ENCODE measurements at places on chromosomes 6 and 20.

GRCh38 chr20:46973766-46974165 lies 79.1 kb downstream of the EYA2 start:
- DNase-seq, result no peak

- no peak for DNase-seq
Observed at GRCh38 chr6:118333772-118334171, 214.3 kb upstream of the PLN start.

DNA sequence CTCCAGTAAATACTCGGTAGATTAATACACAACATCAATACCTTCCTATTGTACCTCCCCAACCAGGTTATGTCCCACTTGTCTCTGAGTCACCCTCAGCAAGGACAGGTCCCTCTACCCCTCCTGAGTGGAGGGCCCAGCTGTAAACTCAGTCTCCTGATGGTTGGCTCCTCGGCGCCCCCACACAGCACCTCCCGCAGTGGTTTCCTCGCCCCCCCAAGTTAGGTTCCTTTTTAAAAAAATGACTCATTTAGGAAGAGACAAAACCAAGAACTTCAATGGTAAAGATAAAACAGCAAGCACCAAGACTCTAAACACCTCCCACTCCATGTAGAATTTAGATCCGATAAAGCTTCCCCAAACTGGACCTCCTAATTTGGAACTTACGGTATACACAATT lies 83.5 kb downstream of the TRERF1 start:
- no peak for DNase-seq

DNA sequence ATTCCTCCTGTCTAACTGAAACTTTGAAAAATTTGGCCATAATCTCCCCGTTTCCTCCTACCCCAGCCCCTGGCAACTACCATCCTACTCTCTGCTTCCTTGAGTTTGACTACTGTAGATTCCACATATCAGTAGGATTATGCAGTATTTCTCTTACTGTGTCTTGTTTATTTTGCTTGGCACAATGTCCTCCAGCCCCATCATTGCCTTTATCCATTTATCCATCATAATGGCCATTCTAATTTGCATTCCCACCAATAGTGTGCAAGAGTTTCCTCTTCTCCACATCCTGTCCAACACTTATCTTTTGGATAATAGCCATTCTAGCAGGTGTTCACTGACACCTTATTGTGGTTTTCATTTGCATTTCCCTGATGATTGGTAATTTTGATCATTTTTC lies 202.3 kb downstream of the THBS2 start:
- no peak for DNase-seq

DNA sequence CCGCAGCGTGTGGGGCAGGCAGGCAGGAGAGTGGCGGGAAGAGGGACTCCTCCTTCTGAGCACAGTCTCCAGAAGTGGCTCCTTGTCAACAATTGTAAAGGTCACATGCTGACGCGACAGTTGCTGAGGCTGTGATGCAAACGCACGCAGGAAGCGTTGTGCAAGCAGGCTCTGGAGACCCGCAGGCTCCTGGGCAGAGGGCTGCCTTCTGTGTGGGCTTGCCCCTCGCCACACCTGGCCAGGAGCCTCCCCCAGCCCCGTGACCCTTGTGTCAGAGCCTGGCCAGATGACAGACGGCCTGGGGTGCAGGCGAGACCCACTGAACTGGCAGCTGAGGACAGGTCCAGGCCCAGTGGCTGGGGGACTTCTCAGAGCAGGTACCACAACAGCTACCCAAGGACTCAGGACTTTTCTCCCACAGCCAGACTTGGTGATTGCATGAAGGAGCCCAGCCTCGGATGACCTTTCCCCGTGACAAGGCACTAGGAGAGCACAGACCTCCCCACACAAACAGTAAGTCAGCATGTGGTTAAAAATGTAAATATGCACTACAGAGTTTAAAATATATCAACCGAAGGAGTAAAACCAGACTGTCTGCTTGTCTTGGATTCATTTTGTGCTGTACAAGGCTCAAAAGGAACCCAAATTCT lies 222.1 kb upstream of the RREB1 start:
- DNase-seq, result no peak

DNA sequence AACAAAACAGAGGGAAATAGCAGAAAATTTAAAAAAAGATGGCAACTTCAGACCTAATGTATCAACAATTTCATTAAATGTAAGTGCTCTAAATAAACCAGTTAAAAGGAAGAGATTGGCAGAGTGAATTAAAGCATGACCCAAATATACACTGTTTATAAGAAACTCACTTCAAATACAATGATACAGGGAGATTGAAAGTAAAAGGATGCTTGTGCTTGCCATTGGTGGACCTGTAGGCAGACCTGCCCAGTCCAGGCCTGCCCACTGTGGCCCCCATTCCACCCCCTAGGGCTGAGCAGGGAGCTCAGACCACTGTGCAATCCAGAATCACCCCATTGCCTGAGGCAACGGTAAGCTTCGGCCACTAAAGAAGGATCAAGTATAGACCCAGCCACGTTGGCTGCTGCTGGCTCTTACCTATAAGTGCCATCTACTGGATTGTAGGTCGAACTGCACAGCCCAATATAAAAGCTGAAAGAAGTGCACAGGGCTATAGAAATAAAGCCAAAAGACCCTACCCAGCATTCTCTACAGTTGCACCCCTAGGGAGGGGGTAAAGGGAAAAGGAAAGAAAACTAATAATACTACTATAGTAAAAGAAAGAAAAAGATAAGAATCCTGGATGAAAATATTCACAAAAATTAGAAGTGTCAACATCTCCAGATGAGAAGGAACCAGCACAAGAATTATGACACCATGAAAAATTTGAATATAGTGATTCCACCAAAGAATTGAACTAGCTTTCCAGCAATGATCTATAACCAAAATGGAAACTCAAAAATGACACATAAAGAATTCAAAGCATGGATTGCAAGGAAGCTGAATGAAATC lies 36.1 kb downstream of the PSMB1 start:
- DNase-seq, result peak; percentile 76

- no peak for DNase-seq
Observed at GRCh38 chr20:39295301-39295700, 333.2 kb downstream of the DHX35 start.

DNA sequence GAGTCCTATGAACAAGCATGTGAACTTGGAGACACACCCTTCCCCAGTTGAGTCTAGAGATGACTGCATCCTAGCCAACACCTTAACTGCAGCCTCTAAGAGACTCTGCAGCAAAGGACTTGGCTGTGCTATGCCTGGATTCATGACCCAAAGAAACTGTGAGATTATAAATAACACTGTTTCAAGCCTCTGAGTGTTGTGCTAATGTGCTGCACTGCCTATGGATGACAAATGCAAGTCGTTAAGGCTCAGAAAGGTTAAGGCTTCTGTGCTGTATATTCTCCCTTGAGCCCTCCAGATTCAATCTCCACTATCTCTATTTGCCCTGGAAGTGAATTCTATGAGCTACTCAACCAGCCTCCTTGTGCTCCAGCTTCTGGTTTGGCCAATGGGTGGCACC lies 116.5 kb upstream of the CBLN4 start:
- no peak for DNase-seq

GRCh38 chr6:108944071-108944470 lies 95.8 kb downstream of the ARMC2 start:
- no peak for DNase-seq

GRCh38 chr6:32685603-32686002 lies 19.1 kb upstream of the HLA-DQB1 start:
- DNase-seq, result peak; percentile 6

DNA sequence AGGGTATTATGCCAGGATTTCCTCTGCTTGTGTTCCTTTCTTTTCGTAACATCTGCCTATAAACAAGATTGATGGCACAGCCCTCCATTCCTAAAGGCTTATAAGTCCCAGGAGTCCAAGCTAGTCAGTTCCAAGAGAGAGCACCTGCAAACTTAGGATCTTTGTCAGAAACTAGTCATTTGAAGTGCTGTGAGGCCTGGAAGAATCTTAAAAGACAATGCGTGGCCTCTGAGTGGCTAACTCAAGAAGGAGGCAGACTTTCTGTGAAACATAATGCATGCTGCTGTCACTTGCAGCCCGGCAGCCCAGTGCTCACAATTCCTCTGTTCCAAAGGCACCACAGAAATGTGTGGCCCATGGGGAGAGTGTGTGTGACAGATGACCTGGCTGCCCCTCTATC lies 135.0 kb upstream of the SUPT3H start:
- no peak for DNase-seq

GRCh38 chr6:138007014-138007472 lies 100.2 kb downstream of the PERP start:
- peak; percentile 11 for DNase-seq

DNA sequence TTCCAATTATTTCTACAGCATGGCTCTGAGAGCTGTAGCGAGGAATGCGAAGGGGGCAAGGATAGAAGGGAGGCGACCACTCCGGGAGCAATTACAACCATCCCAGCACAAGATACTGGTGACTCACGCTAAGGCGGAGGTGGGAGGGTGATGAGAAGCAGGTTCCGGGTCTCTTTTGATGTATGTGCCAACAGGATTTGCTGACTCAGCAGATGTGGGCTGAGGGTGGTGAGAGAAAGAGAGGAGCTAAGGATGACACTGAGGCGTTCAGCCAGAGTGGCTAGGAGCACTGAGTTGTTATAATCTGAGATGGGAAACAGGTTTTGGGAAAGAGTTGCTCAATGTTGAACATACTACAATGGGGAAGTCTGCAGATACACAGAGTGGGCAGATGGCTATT lies 9.3 kb upstream of the TXNDC5 start:
- DNase-seq, result peak; percentile 49

Data from AG10803 (cell line).